Activated T-helper 1 cell treated with Interleukin-2 at 50 U/mL for 16 hours (primary cell): ENCODE measurements at places on chromosomes 5 and 9.

- DNase-seq: no peak
Observed at GRCh38 chr9:89788434-89788833, 183.6 kb downstream of the GADD45G start.

GRCh38 chr9:31730398-31730797, 654.0 kb upstream of the ACO1 start:
- DNase-seq: no peak

DNA sequence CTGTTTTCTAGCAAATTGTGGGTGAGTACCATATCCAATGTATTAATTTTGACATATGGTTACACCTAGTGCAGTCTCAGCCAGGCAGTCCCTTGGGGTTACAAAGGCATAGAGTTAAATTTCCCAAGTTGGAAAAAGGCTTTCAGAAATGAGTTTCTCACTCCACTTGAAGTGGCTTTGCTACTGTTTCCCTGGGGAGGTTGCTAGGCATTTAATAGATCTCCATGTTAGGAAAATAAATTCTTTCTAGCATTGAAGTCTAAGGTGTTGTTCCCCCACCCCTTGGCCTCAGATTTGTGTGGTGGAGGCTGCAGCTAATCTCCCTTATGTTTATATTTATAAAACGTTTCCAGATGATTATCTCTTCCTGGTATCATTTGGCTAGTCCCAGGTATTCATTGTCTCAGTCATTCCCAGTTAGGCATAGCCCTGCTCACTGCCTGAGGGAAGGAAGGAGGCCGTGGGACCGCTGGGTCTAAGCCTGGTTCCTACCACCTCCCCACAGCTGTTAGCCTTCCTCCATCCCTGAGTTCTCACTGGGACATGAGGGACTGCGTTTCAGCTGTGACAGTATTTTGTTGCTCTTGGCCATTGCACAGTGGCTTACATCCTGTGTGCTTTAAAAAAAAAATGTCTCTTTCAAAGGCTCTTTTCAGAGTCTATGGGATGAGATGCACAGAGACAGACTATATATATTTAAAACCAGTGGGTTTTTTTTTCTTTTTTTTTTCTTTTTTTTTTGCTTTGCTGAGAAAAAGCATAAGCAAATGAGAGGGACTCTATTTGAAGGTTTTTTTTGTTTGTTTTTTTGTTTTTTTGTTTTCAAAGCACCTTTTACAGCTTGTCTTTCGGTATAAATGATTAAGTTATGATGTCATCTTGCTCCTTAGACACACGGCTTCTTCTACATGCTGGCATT, 121.5 kb downstream of the MAST4 start:
- no peak for DNase-seq

DNA sequence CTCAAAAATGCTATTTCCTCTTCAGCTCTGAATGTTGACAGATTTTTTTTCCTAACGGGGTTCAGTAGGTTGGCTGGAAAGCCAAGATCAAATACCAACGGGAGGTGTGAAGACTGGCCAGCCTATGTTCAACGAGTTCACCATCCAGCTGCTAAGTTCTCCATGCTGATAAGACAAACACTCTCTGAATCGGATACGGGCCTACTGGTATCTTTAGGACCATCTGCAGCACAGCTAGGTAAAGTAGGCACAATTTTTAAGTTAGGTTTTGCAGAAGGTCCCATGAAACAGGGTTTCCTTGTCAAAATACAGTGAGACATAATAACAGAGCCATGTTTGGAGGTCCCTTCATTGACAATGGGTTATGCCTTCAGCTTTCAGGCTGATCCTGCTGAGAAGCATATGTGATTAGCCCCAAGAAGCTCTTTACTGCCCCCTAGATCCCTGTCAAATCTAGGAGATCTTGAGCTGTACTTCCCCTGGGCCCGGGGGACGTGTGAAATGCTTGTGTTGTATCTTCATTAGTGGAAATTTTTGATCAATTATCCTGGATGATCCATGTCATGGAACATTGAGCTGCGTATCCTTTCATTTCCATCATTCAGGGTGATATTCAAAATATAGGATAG, 60.6 kb downstream of the PGM5 start:
- no peak for DNase-seq

- DNase-seq: no peak
Observed at GRCh38 chr5:174337276-174338184, 292.0 kb downstream of the NSG2 start.

DNA sequence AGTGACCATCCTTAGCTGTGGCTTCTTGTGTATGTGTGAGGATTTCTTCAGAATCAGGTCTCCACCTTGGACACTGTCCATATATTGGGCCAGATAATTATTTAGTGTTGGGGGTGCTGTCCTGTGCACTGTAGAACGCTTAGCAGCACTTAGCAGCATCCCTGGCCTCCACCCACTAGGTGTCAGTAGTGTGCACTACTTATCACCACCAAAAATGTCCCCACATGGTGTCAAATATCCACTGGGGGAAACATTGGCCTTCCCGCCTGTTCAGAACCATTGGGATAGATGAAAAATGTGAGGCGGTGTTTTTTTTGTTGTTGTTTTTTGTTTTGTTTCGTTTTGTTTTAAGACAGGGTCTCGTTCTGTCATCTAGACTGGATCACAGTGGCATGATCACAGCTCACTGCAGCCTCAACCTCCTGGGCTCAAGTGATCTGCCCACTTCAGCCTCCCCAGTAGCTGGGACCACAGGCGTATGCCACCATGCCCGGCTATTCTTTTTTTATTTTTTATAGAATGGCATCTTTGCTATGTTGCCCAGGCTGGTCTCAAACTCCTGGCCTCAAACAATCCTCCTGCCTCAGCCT, 67.7 kb downstream of the TENT4A start:
- DNase-seq: no peak

DNA sequence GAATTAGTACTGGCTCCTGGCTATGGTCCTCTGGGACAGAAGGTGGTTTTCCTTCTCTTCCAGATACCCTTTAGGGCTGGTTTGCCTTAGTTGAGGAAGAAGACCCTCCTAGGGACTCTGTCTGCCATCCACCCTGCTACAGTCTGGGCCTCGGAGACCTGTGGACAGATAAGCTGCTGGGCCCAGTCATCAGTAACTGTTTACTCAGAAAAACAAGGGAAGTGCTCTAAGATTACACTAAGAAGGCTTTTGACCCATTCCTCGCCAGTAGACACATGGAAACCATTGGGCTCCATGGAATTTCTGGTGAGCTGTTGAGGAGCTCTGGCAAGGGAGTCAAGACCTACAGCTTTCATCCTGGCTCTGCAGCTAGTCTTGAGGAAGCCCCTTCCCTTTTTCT, 31.2 kb downstream of the LARP1 start:
- no peak for DNase-seq

GRCh38 chr5:179795049-179795862, 1.5 kb downstream of the LTC4S start:
- DNase-seq: no peak

GRCh38 chr5:166724284-166724683, 1567.2 kb upstream of the WWC1 start:
- DNase-seq: no peak

DNA sequence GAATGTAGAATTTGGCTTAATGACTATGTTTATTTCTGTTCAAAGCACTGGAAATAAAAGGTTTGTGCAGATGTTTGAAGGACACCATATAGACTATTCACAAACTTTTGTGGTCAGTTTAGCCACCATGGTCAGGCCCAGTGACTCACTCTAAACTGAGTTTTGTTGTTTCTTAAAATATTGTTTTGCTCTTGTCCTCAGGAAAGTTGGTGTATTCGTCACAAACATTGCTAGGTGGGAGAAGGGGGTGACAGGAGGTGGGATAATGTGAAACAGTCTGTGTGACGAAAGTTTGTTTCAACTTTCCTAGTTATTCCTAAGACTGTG, 35.0 kb upstream of the LIFR start:
- no peak for DNase-seq

DNA sequence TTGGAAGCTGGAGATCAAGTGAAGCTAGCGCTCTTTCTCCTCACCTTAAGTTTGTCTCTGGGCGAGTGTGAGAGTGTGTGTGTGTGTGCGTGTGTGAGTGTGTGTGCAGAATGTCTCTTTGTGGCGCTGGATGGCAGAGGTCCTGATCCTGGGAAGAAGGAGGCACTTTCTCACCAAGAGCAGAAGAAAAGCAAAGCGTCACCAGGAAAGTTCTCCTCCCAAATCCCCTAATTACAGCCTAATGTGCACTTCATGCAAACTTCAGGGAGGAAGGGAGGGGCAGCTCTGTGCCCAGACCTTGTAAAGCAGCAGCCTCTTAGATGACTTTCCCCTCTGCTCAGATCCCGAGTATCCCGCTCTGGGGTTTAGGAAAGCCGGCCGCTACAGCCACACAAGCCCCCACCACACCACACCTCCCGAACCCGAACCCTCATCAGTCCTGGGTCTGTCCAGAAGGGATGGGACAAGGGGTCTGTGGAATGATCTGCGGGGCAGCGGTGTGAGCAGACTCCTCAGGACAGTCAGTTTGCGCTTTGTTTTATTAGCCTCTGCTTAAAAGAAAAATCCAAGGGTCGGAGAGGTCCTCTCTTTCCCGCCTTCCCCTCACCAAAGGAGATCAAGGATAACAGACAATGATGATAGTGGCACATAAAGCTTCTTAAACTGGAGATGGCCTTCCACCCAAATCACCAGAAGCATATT, at the start of gene HAPLN1:
Gene HAPLN1, minus strand, starts transcription at position 20 of the 702 bp plus-strand sequence. CDS start 47,332 bp downstream, outside the sequence.
- DNase-seq: no peak

DNA sequence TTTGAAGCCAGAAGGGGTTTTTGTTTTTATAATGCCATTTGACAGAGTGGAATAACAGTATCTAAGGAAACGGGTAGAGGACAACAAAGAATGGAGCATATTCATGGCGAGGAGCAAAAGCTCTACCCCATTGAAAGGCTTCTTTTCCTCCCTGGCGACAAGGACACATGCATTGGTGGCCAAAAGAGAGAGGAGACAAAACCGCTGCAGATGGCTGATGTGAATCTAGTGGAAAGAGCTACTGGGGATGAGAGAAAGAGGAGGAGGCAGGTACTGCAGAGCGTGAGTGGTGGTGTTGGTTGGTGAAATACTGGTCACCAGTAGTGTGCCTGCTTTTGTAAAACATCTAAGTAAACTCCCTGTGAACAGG, 491 bp downstream of the APC start:
- DNase-seq: no peak

DNA sequence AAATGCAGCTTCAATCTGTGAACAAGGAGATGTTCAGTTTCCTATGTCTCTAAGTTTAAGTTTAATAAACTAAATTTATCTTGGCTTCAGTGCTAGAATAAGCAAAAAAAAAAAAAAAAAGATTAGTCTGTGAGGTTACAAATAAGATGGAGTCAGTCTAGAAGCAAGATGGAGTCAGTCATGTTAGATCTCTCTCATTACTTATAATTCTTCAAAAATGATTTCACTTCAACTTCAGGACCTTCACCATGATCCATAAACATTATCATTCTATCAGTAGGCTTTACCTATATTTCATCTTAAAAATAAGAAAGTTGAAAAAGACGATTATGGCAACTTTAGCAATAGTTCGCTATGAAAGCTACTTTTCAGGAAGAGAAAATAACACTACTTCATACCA, 30.2 kb upstream of the TMC1 start:
- DNase-seq: no peak

DNA sequence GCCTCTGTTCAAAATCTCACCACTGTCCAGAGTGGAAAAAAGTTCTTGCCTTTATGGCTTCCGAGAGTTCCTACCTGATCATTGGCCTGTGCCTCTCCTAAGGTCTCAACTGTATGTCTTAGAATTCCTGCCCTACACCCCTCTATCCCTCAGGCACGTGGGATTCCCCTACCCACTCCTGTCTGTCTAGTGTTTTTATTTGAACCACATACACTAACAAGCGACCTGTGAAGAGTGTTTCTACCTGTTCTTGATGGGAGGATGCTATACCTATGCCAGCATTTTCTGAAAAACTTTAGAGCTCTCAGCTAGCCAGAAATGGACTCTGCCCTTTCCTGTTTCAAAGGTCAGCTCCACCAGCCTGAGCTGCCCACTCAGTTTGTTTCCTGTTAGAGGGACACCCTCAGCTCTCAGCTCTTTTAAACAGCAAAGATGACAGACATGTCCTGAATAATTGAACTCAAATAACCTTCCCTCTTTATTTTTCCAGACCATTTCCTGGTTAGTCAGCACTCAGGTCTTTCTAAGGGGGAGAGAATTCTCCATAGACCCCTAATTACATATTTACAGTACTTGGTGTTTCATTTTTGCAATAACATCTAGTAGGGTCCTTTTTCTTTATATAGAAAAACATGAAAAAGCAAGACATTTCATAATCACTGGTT, 214.8 kb downstream of the AOPEP start:
- no peak for DNase-seq

DNA sequence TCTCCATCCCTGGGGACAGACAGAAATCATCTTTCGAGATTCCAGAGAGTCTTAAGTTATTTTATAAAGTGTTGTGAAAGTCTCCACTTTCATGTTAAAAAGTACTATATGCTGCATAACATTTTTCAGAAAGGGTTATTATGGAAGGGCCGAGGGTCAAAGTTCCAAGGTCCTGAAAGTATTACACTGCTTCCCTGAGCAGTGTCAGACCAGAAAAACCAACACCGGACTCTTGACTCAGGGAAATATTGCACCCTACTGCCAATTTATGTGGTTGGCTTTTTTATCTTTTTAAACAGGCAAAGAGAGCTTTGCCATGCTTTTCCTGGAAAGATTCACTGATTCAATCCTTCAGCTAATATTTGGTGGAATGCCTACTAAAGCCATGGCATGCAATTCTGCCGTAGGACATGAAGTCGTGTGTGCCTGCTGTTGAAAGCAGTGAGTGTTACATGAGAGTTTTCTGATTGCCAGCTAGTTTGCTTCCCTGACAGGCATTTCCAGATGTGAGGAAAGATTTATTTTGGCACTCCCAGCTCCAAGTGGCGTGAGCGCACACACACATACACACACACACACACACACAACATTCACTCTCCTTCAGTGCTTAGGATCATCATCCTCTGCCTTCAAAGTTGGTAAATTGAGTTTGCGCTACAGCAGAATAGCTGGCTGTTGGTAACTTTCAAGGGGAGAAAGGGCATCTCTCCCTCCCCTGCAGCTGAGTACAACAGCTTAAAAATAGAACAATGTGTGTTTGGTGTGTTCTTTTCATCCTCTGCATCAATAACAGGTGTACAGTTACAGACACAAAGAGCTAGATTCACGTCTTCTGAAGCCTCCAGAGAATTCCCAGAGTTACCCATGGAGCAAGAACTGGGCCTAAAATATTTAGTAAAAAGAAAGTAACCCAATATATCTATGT, 45.6 kb downstream of the SLC1A3 start:
- no peak for DNase-seq

GRCh38 chr5:78405829-78406750, 45.7 kb downstream of the SCAMP1 start:
- DNase-seq: no peak

DNA sequence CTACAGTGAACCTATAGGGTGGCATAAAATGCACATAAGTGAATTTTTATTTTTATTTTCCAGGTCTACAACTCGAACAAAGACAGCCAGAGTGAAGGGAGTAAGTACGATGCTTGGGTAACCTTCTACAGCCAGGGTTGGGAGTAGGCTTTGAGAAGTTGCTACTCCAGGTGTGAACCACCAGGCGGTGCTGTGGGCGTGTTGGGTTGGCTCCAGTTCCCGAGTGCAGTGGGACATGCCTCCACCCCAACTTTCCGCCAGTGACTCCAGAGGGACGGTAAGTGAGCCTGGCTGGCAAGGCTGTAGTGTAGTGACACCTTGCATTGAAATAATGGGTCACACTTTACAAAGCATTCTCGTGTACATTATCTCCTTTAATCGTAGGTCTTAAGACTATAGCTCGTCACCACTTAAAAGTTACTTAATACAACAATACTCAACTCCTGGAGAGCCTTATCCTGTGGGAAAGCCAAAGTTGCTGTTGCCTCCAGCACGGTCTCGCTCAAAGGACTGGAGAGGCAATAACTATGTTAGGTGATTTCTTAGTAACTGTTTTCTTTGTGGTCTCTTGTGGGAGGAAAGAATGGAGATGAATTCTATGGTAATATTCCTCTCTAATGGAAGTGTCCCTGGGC, 244.0 kb downstream of the ARHGAP26 start:
- no peak for DNase-seq
